ENCODE measurements at places on chromosomes 3 and 15.

- no peak for DNase-seq
Observed at GRCh38 chr3:15694628-15695027, 93.1 kb downstream of the BTD start.

DNA sequence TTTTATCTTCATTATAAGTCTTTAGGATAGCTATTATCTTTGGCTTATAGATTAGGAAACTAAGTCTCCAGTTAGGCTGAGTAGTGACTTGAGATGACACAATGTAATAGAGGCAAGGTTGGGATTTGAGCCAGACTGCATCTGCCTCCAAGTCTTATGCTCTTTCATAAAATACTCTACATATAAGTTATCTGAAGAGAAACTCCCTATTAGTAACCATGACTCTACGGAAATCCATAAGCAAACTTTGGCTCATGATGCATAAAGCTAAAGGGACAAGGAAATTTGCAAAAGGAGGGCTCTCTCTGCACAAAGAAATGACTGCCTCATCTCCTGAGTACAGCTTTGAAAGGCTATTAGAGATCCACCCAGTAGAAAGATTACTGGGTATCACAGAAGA is 77.6 kb upstream of the FRMD4B start:
- no peak for DNase-seq

DNA sequence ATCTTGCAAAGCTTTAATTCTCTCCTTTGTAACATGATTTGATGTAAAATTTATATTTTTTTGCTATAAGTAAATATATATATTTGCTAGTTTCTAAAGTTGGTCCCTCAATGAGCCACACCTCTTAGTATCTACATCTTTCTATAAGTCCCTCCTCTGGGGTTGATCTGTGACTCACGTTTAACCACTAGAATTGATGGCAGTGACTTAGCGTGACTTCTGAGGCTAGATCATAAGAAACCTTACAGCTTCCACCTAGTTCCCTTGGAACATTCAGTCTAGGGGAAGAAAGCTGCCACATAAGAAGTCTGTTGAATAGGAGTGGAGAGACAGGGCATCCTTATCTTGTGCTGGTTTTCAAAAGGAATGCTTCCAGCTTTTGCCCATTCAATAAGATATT is 56.6 kb upstream of the TNIK start:
- no peak for DNase-seq

DNA sequence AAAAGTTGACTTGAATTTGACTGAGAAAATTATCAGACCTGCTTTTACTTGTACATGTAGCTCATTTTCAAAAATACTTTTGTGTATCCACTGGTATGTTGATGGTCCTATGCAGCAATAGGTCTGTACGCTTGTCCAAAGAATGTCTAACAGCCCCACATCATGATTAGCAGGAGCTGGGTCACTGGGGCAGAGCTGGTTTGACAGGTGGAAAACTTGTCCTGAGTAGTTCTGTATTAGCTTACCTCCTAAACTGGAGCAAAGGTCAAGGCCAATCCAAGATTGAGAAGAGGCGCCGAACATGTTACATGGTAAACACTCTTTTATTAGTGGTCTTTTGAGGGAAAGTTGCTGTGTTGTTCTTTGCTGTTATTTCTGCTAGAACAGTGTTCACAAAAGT is 50.6 kb downstream of the GAP43 start:
- DNase-seq = no peak

DNA sequence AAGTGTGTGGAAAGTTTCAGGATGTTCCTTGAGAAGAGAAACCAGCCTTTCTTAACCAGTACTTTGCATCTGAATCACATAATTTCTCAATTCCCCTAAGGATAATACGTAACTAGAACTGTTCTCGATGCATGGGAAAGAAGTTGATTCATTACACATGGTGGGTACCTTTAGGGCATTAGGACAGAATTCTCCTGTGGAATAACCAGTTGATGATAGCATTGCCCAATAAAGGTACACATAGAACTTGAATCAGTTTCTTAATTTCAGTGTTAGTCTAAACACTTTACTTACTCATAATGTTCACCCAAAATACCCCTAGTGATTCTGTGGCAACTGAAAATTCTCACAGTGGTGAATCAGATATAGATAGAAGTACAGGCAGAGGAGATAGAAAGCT is 1030.9 kb downstream of the ROBO1 start:
- no peak for DNase-seq

DNA sequence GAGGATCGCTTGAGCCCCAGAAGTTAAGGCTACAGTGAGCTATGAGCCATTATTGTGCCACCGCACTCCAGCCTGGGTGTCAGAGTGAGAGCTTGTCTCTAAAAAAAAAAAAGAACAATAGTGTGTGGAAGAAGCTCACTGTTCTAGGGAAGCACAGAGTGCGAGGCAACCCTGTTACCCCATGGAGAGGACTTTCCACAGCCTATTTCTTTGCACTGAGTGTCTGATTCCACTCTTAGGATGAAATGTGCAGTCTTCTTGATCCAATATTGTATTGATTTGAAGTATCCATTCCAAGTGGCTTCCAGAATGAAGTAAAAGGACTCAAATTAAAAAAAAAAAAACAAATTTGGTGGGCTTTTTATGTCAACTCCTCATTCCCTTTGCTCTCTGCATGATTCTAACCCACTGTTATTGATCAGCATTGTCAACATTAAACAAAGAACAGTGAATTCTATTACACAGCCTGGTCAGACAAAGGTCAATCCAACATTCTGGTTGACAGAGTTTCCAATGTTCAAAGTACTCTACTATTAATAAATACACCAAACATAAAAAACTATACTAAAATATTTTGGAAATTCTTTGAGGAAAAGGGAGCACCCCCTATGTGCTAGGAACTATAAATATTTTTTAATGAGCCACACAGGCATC is 150.2 kb upstream of the PTPRG start:
- DNase-seq = no peak

- DNase-seq = no peak
Observed at GRCh38 chr3:5165698-5166097, 21.8 kb upstream of the EDEM1 start.

DNA sequence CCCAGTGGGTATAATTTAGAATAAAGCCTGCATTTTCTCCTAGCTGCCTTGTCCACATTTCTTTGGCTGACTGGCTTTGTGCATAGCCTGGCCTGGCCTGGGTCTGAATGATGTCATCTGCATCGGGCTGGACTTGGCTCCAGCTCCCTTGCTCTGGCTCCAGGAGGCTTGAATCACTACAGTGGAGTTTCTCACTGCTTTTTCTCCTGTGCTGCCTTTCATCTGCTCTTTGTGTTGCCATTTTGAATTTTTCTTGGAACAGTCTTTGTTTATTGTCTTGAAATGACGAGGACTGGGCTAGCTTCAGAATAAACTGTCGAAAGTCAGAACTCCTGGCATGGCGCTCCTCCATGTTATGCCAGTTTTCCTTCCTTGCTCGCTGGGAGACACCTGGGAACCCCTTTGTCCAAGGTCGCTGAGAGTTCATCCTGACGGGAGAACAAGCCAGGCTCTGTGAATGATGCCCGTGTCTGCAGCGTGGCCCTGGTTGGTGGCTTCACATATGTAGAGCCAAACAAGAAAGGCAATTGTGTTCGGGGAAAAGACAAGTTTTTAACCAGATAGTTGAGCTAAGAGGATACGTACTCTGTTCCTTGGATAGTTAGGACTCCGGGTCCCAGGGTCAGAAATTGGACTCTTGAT is 258.9 kb downstream of the PDZRN3 start:
- DNase-seq = no peak

DNA sequence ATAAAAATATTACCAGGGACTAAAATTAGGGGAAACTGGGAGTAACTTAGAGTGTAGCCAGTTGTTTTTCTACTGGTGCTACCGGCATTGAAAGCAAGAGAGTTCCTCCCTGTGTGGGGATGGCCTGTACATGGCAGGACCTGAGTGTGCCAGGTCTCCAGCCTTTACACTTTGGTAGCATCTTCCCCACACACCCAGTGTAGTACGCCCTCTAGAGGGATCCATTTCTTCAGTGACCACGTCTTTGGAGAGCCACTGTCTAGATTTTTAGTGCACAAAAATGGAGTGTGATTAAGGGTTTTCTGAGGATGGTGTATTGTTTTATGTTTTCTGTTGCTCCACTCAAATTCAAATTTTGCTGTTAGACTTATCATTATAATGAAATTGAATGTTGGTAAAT is 507.0 kb upstream of the TPRG1 start:
- no peak for DNase-seq

- DNase-seq = no peak
Observed at GRCh38 chr3:72346526-72346926, 501.7 kb downstream of the SHQ1 start.

GRCh38 chr3:126345231-126345630 is 12.0 kb downstream of the KLF15 start:
- no peak for DNase-seq

DNA sequence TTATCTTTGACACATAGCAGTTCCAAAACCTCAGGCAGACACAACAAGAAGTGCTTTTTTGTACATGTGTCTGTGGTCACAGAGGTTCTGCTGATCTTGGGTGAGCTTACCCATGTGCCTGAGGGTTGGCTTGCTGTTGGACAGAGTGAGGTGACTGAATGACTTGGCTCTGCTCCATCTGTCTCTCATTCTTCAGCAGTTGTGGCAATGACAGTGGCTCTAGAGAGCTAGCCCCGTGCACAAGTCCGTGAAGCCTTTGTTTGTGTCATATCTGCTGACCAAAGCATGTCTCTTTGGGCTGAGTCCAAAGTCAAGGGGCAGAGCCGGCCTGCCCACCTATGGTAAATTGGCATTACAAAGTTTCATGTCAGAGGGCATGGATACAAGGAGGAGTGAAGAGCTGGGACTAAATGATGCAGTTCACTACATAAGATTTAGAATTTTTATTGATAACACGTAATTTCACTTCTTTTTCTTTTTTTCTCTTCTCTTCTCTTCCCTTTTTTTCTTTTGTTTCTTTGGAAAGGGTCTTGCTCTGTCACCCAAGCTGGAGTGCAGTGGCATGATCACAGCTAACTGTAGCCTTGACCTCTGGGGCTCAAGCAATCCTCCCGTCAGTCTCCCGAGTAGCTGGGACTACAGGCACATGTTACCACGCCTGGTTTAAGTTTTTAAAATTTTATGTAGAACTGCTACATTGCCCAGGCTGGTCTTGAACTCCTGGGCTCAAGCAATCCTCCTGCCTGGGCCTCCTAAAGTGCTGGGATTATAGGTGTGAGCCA is 77.9 kb downstream of the ITPR1 start:
- DNase-seq = no peak

GRCh38 chr3:11689749-11690148 is 46.0 kb upstream of the VGLL4 start:
- DNase-seq = no peak

DNA sequence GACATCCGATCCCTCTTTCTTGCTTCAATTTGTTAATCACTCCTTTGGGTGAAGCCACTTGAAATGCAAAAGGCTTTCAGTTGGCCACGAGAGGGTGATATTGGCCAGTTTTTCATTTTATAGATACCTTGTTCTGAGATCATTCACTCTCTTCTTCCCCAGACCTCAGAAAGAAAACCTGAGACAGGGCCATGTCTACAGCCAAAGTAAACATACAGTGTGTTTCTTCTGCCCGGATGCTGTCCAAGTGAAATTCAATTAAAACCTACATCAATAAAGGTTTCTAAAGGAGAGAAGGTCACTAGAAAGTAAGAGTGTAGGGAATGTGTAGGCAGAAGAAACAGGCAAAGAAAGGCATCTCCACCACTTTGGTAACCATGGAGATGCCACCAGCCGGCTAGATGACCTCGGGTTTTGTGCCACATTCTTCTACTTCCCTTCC is 39.5 kb upstream of the FMN1 start:
- DNase-seq = no peak

- DNase-seq = no peak
Observed at GRCh38 chr3:110181226-110181625, 843.9 kb upstream of the DPPA4 start.

DNA sequence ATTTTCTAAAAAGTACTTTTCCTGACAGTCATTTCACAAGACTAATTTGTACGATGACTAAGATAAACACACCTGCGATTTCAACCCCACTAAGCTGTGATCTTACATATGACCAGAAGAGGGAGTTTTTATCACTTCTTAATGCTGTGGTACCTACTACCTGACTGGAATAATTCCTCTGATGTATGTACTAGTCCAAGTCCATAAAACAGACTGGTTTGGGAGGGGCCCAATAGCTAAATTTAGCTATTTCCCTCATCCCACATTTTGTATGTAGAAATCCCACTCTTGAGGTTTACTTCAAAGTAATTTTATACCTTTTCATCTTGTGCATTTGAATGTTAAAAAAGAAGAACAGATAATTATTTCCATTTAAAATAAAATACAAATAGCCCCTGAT is 49.7 kb upstream of the SCAANT1 start:
- DNase-seq = no peak

DNA sequence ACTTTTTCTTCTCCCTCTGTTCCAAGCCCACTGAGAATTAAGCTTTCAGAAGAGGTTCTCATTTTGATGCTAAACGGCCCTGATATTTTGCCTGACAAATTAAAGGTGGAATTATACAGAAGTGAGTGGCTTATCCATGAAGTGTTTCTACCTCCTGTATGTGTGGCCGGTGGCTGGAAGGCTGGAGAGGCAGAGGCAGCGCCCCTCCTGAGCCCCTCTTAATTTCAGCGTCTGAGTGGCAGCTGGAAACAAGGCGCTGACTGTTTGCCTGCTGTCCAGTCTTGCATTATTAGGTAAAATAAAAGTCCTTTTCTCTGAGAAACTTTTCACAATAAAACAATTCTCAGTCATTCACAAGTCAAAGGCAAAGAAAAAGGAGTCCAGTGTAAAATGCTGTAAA is 685.7 kb downstream of the MCTP2 start:
- no peak for DNase-seq

DNA sequence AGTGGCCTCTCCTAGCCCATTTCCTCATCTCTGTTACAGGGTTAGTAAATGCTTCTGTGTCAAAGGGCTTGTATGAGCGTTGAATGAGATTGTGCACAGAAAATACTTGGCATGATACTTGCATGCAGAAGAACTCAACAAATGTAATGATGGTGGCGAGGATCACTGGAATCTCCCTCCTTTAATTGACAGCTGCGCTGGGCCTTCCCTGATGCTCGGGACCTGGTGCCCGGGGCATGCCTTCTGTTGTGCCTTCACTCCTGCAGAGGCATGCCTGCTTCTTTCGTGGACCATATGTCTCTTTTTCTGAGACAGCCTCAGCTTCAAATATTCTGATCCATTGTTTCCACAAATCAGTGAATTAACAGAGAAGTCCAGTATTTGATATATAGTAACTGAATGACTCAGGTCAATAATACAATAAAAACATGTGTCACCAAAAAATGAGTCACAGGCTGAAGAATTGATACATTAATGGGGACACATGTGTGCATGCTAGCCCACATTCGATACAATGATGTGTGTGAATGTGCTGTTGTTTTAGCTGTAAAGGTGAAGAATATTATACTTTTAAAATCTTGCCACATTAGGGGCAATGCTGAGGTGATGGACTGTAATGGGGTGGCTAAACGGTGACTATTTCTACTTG is 243.3 kb upstream of the TBL1XR1 start:
- DNase-seq = no peak

DNA sequence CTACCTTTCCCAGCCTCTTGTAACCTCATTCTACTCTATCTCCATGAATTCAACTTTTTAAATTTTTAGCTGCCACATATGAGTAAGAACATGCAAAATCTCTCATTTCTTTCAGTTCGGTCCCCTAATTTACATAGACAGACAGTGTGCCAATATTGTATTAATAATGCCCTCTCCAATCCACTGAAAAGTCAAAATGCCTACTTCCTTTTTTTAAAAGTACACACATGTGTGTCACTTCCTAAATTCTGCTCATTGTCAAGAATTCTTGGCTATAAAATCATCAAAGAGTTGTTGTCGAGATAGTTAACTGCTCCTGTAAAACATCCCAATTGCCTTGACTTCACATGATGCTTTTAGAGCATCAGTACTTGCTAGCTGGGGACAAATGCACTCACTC is 84.2 kb upstream of the IL12A start:
- no peak for DNase-seq

Measured in esophagus squamous epithelium (tissue), 5 donors.